ENCODE measurements at places on chromosomes 11 and 22. TPM values are rescaled to one million over a fixed set of nuclear protein-coding genes. Genes with fewer than 3 reads are reported as not detected.

GGT5 gene
- total RNA-seq = 30.5 TPM

MMP11 gene
- total RNA-seq = 5.9 TPM

PRAME gene
- total RNA-seq = not detected

SCARF2 gene
- 10.2 TPM for total RNA-seq

TSSK2 gene
- not detected for total RNA-seq

FGF4 gene
- not detected for total RNA-seq
